Aorta (tissue), 5 donors: ENCODE measurements at places on chromosomes 7 and 10. TPM values are rescaled to one million over a fixed set of nuclear protein-coding genes. Genes with fewer than 3 reads are reported as not detected.

ZYX gene
- polyA plus RNA-seq, result 131 TPM

PLEKHA1 gene
- 16.3 TPM for polyA plus RNA-seq

TBC1D12 gene
- polyA plus RNA-seq, result 4.1 TPM

SPAG6 gene
- polyA plus RNA-seq, result not detected

ITGA8 gene
- 149 TPM for polyA plus RNA-seq

PTPRZ1 gene
- 4.1 TPM for polyA plus RNA-seq

CRHR2 gene
- not detected for polyA plus RNA-seq

CCSER2 gene
- 23.8 TPM for polyA plus RNA-seq
